ENCODE measurements at places on chromosomes 16 and 17. TPM values are rescaled to one million over a fixed set of nuclear protein-coding genes. Genes with fewer than 3 reads are reported as not detected.

Gene TMEM114
- total RNA-seq = not detected

Gene KCNH6
- total RNA-seq = not detected

Gene AXIN2
- 87.8 TPM for total RNA-seq

Gene EVPLL
- total RNA-seq = not detected

Gene CASKIN1
- total RNA-seq = 8.9 TPM

Gene JUP
- 205 TPM for total RNA-seq

Gene ZG16
- total RNA-seq = 0.11 TPM
